ENCODE measurements at places on chromosomes 1 and 21. TPM values are rescaled to one million over a fixed set of nuclear protein-coding genes. Genes with fewer than 3 reads are reported as not detected.

Gene CLDN14
- total RNA-seq, result not detected

Gene GPR25
- total RNA-seq, result not detected

Gene NFYC
- 75.1 TPM for total RNA-seq

Gene PCSK9
- total RNA-seq, result not detected

Gene LRP8
- total RNA-seq, result 3.6 TPM

GRCh38 chr1:20058531-20058930 is 11.5 kb upstream of the PLA2G5 start:
- no peak overlapping the region for H3K4me3 ChIP-seq
- H3K27ac ChIP-seq, result no peak overlapping the region
- peaks cover 5% of the 10 kb centered on the region for H3K36me3 ChIP-seq
- H3K4me1 ChIP-seq, result no peaks in the 10 kb centered on the region
- no peaks in the 10 kb centered on the region for H3K27me3 ChIP-seq
- DNase-seq, result peak; percentile 54

DNA sequence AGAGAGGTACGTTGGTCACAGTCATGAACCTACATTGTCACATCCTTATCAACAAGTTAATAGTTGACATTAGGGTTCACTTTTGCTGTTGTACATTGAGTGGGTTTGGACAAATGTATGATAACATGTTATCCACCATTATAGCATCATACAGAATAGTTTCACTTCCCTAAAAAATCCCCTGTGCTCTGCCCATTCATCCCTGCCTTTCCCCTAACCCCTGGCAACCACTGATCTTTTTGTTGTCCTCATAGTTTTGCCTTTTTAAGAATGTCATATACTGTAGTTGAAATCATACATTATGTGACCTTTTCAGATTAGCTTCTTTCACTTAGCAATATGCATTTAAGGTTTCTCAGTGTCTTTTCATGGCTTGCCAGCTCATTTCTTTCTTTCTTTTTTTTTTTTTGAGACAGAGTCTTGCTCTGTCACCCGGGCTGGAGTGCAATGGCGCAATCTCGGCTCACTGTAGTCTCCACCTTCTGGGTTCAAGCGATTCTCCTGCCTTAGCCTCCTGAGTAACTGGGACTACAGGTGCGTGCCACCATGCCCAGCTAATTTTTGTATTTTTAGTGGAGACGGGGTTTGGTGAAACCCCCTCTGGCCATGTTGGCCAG is 50.6 kb downstream of the UCK2 start:
- H3K4me1 ChIP-seq, result no peaks in the 10 kb centered on the region
- H3K4me3 ChIP-seq, result no peak overlapping the region
- no peaks in the 10 kb centered on the region for H3K36me3 ChIP-seq
- H3K27ac ChIP-seq, result no peak overlapping the region
- no peak for DNase-seq
- H3K27me3 ChIP-seq, result no peaks in the 10 kb centered on the region

GRCh38 chr1:153613406-153613805 is 469 bp upstream of the S100A16 start:
- H3K4me3 ChIP-seq, result peak overlapping the region; percentile 59
- H3K27ac ChIP-seq, result peak overlapping the region; percentile 93

GRCh38 chr1:73832276-73833181 is 365.4 kb downstream of the LRRIQ3 start:
- H3K36me3 ChIP-seq, result no peaks in the 10 kb centered on the region
- H3K4me3 ChIP-seq, result no peak overlapping the region
- no peak for DNase-seq
- H3K27me3 ChIP-seq, result no peaks in the 10 kb centered on the region

- no peaks in the 10 kb centered on the region for H3K4me1 ChIP-seq
- H3K36me3 ChIP-seq, result peaks cover 76% of the 10 kb centered on the region
- no peak overlapping the region for H3K4me3 ChIP-seq
- no peak overlapping the region for H3K27ac ChIP-seq
Observed at GRCh38 chr1:206449565-206449964, 20.7 kb upstream of the IKBKE start.

DNA sequence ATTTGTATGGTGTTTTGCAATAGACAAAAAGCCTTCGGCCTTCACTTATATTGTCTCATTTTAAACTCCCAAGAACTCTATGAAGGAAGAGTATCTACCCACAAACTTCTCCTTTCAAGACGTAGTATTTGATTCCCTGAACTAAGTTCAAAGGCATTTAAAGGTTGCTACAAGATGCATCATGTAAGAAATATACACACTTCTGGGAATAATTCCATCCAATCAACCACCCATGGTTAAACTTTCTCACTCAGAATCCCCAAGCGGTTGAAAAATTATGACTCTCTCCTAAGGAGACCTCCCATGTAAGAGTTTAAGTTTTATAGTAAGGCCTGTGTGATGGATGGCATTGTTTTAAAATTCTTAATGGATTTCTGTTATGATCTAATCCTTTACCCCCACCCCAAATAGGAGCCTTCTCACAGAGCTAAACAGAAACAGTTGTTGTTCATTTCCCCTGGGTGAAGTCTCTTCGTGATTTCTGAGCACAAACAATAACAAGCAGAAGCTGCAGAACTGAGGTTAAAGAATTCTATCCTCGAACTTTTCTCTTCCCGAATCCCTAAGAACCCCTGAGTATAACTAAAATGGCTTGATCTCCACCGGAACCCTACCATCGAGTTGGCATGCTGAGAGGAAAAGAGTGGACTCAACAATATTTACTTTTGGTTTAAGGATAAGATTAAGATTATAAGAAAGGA is 185.0 kb downstream of the TGFBR3 start:
- peaks cover 41% of the 10 kb centered on the region for H3K4me1 ChIP-seq
- H3K27ac ChIP-seq, result peak overlapping the region; percentile 49

- no peak overlapping the region for H3K27ac ChIP-seq
- H3K27me3 ChIP-seq, result no peaks in the 10 kb centered on the region
- H3K4me3 ChIP-seq, result no peak overlapping the region
- H3K36me3 ChIP-seq, result no peaks in the 10 kb centered on the region
- no peak for DNase-seq
- H3K4me1 ChIP-seq, result no peaks in the 10 kb centered on the region
Observed at GRCh38 chr1:68270951-68271350, 38.6 kb upstream of the WLS start.

- no peaks in the 10 kb centered on the region for H3K4me1 ChIP-seq
- DNase-seq, result no peak
- no peak overlapping the region for H3K4me3 ChIP-seq
- H3K27me3 ChIP-seq, result no peaks in the 10 kb centered on the region
- no peak overlapping the region for H3K27ac ChIP-seq
Observed at GRCh38 chr21:37063433-37063832, 9.4 kb downstream of the PIGP start.

GRCh38 chr1:236150986-236151385 is 8.6 kb downstream of the GPR137B start:
- no peaks in the 10 kb centered on the region for H3K27me3 ChIP-seq
- DNase-seq, result no peak
- no peak overlapping the region for H3K4me3 ChIP-seq
- H3K36me3 ChIP-seq, result no peaks in the 10 kb centered on the region
